ENCODE measurements at places on chromosomes 6 and 20.
A peak's percentile ranks its signal among the peaks of the same experiment; 100 is the strongest.

DNA sequence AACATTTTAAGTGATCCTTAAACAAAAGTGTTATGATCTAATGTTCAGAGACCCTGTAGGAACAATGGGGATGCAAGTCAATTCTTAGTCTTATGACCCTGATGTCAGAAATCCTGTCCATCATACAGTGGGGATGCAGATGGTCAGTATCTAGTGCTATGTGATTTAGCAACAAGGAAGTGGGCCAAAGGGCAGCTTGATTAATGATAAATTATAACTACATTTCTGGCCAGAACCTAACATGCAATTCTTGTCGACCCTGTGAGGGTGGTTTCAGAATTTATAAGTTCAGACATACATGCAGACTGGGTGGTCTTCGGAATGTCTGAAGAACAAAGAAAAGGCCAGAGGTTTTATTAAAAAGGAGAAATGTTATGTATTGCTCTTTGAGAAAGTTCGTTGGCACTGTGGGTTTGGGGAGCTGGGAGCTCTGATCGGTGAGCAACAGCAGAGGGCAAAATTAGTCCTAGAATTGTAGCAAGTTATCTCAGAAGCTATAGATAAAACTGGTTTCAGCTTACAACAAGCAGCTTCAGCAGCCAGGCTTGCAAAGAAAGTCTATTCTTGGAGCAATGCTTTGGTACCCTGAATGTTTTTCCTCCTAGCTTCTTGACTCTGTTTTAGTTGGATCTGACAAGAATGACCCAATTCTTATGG lies 50.8 kb downstream of the RPF2 start:
- no peak for DNase-seq

- DNase-seq: peak; percentile 49
These were observed 7.3 kb upstream of the COL9A1 start for GRCh38 chr6:70310063-70310694.

- DNase-seq: peak; percentile 72
These were observed 39.8 kb upstream of the HBS1L start for GRCh38 chr6:135094403-135094821.

GRCh38 chr6:50143011-50143719 lies 93.4 kb upstream of the DEFB112 start:
- DNase-seq: no peak

- no peak for DNase-seq
These were observed 24.3 kb downstream of the EDEM2 start for GRCh38 chr20:35122756-35123405.

- DNase-seq: no peak
These were observed 11.4 kb upstream of the PTCRA start for GRCh38 chr6:42904467-42904866.

DNA sequence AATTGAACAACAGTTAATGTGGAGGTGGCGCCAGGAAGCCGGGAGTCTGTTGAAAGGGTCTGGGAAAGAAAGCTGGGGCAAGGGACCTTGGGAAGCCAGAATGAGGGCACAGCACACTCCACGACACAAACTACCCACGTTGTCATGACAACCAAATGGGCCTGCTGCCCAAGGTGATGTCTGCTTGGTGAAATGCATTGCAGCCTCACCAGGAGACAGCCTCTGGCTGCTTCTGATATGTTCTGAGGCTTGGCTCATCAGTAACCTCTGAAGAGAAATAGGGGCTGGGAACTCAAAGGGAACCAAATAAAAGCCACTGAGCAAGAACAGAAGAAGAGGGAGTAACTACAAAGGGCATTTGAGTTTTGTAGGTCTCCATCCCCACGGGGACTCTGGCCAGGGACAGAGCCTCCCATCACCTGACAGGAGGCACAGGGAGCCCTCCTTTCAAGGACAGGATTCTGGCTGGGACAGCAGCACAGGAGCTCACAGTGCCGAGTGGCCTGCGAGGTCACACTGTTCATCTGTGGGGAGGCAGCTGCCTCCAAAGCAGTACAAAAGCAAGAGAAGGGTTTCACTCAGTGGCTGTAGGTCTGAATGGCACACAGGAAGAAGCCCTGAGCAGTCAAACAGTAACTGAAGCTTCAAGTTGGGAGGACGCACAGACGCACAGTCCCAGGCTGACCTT lies 44.6 kb upstream of the KCNK16 start:
- DNase-seq: no peak

- no peak for DNase-seq
These were observed 7.7 kb downstream of the TFAP2A start for GRCh38 chr6:10407018-10407673.

DNA sequence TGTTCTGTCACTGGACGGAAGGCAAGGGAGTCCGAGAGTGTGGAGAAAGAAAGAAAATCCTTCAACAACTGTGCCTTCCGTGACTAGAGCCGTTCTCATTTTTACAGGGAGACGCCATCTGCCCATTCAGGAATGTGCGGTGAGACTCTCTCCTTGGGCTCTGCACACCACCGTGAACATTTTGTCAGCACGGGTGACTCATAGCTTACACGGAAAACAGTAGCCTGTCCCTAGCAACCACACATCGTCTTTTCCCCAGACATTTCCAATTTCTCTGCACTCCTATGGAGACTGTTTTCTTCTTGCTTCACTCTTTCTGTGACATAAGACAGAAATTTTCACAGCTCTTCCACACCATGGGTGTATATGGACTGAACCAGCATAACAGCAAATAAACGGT lies 55.1 kb downstream of the TBXT start:
- DNase-seq: no peak

DNA sequence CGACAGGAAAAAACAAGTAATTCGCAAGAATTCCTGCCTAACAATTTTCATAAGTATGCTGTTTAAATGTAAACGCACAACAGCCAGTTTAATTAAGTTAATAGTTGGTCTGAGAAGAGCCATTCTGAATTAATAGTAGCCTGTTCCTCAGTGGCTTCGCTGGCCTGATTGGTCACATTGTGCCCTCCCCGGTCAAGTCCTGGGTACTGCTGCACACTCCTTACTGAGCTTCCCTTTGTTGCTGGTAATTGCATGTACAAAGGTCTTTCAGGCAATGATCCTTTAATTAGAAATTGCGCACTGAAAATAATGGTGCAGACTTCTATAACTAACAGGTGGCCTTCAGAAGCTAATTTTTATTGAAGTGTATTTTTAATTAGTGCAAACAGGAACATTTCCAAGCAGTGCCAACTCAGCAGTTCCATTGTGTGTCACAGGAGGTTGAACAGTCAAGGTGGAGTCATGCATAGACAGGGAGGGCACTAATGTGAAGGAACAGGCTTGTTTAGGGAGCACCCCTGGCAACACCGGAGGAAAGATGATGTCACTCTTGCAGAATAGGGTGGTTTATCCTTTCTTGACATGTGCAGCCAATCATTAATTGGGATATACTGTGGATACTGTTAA lies 92.6 kb upstream of the SLC22A23 start:
- no peak for DNase-seq

GRCh38 chr20:16308754-16309153 lies 264.5 kb downstream of the KIF16B start:
- DNase-seq: no peak

DNA sequence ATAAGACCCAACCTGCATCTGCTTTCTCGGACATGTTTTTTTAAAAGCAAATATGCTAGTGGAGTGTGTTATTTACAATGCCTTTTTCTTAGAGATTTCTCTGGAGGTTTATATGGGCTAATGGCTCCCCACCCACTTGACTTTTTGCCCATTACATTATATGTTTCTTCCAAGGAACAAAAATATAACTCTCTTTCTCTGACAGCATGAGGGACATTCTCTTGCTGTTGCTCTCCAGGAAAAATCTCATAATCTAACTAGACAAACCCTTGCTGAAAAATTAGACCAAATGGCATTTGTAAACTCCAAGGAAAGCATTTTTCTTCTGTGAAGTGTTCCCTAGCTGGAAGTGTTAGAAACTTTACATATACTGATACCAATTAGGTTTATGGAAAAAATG lies 213.7 kb downstream of the PRL start:
- DNase-seq: no peak

- no peak for DNase-seq
These were observed 99.3 kb downstream of the PRND start for GRCh38 chr20:4820806-4821518.

DNA sequence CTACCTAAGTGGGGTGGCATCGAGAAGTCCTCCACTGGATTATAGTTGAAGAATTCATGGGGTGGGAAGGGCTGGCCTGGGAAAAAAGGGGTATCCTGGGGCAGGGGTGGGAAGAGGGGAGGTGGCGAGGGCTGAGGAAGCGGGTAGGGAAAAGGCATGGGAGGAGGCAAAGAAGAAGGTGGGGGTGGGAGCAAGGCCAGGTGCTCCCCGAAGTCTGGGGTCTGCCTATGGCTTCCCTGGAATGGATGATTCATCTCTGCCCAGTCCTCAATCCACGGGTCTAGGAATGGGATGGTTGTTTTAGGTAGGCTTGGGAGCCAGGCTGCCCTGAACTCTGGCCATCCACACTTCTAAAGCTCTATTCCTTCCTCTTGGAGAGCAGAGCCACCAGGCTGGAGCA lies 4.4 kb downstream of the PCED1A start:
- DNase-seq: no peak

DNA sequence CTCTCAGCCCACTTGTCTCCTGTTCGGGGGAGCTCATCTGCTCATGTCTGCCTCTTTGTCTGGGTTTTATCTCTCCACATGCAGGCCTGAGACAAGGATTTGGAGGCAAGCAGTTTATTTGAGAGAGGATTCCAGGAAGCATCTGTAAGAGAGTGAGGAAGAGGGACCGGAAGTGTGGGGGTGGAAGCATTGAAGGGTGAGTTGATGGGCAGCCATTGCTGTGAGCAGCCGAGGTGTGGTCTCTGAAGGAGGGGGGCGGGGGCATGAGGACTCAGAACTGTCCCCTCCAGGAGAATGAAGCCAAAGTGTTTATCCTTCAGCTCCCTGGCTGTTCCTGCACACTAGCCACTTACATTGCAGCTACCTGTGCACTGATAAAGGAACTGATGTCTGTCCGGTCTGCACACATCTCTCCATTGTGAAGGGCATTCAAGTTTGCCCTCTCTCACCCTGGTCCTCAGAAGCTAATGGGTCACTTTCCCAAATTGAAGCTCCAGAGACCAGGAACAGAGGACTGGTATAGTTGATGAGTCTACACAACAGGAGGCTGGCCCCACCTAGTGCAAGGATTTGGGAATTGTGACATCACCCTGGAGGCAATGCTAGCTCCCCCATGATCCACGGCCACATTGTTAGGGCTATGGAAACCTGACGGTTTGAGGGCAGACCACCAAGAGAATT lies 100.5 kb upstream of the FOXA2 start:
- DNase-seq: no peak

DNA sequence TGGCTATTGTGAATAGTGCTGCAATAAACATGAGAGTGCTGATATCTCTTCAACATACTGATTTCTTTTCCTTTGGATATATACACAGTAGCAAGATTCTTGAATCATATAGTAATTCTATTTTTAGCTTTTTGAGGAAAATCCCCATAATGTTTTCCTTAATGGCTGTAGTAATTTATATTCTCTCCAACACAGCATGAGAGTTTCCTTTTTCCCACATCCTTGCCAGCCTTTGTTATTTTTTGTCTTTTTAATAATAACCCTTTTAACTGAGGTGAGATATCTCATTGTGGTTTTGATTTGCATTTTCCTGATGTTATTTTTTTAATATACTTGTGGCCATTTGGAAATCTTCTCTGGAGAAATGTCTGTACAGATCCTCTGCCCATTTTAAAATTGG lies 132.6 kb downstream of the PRL start:
- DNase-seq: no peak

- no peak for DNase-seq
These were observed 1.1 kb upstream of the AFDN start for GRCh38 chr6:167825332-167826229.

DNA sequence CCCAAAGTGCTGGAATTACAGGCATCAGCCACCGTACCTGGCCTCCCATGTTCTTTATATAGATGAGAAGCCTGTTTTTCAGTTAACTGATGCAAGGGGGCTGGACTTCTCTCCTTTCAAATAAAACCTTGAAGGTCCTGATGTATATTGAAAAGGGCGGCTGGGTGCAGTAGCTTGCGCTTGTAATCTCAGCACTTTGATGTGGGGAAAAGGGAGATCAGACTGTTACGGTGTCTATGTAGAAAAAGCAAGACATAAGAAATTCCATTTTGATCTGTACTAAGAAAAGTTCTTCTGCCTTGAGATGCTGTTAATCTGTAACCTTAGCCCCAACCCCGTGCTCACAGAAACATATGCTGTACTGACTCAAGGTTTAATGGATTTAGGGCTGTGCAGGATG lies 16.1 kb upstream of the SAMHD1 start:
- DNase-seq: no peak

DNA sequence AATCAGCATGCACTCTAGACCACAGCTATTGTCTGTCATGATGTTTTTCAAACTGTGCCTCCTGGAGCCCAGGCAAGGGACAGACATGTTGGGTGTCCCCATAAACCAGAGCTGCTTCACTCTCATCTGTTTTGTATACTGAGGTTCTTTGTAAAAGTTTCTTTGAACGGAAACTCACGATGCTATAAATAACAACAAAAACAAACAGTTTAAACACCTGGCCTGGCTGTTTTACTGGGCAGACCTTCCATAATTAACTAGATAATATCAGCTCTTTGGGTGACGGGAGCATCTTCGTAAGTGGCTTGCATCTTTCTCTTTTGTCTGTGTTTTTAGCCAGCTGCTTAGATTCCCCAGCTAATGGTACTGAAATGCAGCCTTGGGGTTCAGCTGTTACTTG lies 190.3 kb downstream of the ZDHHC14 start:
- peak; percentile 42 for DNase-seq

DNA sequence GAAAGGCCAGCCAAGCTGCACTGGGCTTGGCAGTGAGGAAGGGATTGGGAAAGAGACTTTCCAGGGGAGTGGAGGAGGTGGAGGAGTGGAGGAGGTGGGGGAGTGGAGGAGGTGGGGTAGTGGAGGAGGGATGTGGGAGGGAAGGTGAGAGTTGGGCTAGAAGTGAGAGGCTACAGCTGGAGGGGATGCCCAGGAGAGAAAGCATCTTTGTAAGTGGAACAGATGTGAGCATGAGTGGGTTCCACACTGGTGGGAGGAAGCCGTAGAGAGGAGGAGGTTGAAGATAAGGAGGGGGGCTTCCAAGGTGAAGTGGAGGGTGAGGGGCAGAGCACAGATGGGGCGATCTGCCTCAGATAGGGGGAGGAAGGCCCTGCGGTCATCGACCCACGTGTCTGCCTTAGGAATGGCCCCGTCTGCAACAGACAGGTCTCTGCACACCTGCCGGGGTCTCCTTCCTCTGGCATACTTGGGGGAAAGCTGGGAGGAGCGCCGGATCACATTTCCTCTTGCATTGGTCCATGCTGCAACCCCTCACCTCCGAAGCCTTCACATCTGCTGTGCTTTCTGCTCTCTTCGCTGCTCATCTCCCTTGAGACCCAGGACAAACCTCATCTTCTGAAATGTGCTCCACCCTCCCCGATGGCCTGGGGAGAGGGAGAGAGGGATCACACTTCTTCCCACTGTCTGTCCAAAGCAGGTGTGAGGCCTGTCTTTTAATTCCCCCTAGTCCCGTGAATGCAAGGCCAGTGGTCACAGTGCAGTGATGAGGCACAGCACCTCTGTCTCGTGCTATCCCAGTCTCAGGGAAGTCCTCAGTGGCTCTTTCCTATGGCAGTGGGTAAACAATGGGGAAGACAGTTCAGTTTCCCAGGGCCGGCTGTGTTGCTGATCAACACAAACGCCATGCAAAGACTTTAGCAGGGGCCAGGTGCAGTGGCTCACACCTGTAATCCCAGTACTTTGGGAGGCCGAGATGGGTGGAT lies 48.6 kb upstream of the SNX9 start:
- no peak for DNase-seq

GRCh38 chr6:138377844-138378243 lies at the start of gene SMIM28:
Gene SMIM28, plus strand, starts transcription at chr6:138377905. Its CDS starts 168 bp downstream, at chr6:138378073.
- DNase-seq: no peak

All from Jurkat, Clone E6-1 (cell line).